NB4 (cell line): ENCODE measurements at places on chromosomes 1 and 21.

DNA sequence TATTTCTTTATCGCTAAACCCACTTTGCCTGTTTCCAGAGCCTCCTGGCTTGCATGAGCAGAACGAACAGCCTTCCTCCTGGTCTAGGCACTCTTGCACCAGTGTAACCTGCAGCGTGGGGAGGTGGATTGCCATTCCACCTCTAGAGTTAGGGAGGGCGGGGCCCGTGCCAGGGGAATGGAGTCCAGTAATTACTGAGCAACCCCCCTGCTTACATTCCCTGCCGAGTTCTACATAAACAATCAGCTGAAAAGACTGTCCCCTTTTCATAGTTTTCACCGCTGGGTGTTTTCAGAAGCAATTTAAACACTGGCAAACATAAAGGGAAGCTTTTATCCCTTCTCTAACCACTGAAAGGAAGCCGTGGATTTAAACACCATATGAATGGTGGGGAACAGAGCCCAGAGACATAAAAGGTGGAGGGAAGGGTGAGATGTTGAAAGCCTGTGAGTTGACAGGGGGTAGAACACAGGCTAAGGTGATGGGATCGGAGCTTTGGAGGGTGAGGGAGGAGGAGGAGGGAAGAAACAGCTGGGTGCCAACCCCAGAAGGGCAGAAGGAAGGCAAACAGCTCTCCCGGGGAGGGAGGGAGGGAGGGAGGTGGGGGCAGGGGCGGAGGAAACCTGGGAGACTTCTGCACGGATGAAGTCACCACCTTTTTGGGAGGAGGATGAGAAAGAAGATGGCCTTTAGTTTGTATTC is 68.0 kb upstream of the WDR26 start:
- peak; percentile 63 for DNase-seq

DNA sequence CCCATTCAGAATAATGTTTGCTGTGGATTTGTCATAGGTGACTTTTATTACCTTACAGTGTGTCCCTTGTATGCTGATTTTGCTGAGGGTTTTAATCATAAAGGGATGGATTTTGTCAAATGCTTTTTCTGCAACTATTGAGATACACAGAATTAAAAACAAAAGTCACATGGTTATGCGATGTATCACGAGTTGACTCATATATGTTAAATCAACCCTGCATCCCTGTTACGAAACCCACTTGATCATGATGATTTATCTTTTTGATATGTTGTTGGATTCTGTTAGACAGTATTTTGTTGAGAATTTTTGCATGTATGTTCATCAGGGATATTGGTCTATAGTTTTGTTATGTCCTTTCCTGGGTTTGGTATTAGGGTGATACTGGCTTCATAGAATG is 10.7 kb upstream of the OR2T34 start:
- no peak for DNase-seq

GRCh38 chr1:114203595-114204128 is 50.0 kb upstream of the SYT6 start:
- DNase-seq = no peak

GRCh38 chr21:40587736-40588346 is 259.1 kb downstream of the DSCAM start:
- DNase-seq = no peak
